ENCODE measurements at places on chromosomes 4 and X. TPM values are rescaled to one million over a fixed set of nuclear protein-coding genes. Genes with fewer than 3 reads are reported as not detected.

The HAUS3 gene
- total RNA-seq, result 9.9 TPM

The SUPT20HL1 gene
- not detected for total RNA-seq

The FAM133A gene
- total RNA-seq, result not detected

The F9 gene
- not detected for total RNA-seq

The NOX1 gene
- not detected for total RNA-seq

The PSAPL1 gene
- total RNA-seq, result not detected

The FRG1 gene
- 30.7 TPM for total RNA-seq

The AMOT gene
- total RNA-seq, result 11.1 TPM

The PHEX gene
- 0.63 TPM for total RNA-seq

The BEX5 gene
- total RNA-seq, result 2.0 TPM

The RELL1 gene
- total RNA-seq, result 68.0 TPM

The ETDA gene
- total RNA-seq, result not detected

The PRSS12 gene
- 0.46 TPM for total RNA-seq

The ETDB gene
- total RNA-seq, result not detected

The ARX gene
- total RNA-seq, result not detected

The FAM149A gene
- total RNA-seq, result 35.3 TPM

The ANOS1 gene
- 2.1 TPM for total RNA-seq

The IL1RAPL1 gene
- total RNA-seq, result 0.45 TPM

The PASD1 gene
- total RNA-seq, result not detected

The DIPK2B gene
- total RNA-seq, result 31.8 TPM

The PLAC1 gene
- not detected for total RNA-seq

The MAGEE2 gene
- not detected for total RNA-seq

The CASK gene
- 23.0 TPM for total RNA-seq

The UCHL1 gene
- total RNA-seq, result 30.3 TPM

The IBSP gene
- total RNA-seq, result not detected

The ARSH gene
- not detected for total RNA-seq

The LIMCH1 gene
- 75.8 TPM for total RNA-seq

The LUZP4 gene
- not detected for total RNA-seq

The SMIM31 gene
- total RNA-seq, result not detected

The SCLT1 gene
- total RNA-seq, result 12.5 TPM

The UCP1 gene
- total RNA-seq, result not detected

The FRAS1 gene
- 8.7 TPM for total RNA-seq

The SH3BGRL gene
- 338 TPM for total RNA-seq

The TMPRSS11A gene
- total RNA-seq, result 0.42 TPM

The ERAS gene
- not detected for total RNA-seq

The ATP5ME gene
- 149 TPM for total RNA-seq

The UGT8 gene
- under 0.01 TPM for total RNA-seq

The SLC30A9 gene
- 45.4 TPM for total RNA-seq

The ENPEP gene
- total RNA-seq, result 5.0 TPM

The HPGD gene
- 63.3 TPM for total RNA-seq

The SLC7A11 gene
- total RNA-seq, result 0.83 TPM

The CNKSR2 gene
- 10.2 TPM for total RNA-seq

Measured in esophagus muscularis mucosa (tissue), 4 donors.